ENCODE measurements at places on chromosomes 3 and 15.

GRCh38 chr15:42332331-42332730 lies 27.0 kb upstream of the CAPN3 start:
- DNase-seq, result no peak

DNA sequence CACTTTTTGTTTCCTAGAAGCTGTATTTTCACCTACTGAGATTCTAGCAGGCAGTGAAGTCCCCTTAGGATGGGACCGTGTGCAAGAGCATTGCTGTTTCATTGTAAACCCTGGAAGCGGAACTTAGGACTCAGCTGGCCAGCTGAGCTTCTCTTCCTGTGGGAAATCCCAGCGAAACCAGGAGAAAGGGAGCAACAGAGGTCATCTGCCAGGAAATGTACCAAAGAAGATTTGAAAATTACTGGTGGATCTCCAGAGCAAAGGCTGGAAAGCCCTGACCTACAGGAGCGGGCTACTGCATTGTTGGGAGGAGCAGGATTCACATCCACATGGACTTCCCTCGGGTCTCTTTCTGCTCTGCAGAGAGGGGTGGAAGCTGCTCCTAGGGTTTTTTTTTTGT lies 7.6 kb upstream of the ADPRH start:
- DNase-seq, result no peak

DNA sequence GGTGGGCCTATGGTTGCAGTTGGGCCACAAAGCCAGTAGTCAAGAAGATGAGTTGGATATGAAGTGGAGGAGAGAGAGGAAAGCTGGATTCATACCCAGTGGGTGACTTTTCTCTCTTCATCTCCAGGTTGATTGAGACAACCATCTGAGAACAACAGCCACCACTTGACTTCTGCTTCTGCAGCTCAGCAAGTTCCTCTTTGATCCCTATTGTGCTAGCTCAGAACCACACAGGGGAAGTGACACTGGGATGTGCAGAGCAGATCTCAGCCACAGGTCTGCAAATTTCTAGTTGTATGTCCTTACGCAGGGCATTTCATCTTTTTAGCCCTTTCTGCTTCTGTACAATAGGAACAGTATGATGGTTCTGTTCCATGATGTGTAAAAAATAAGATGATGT lies 459.2 kb upstream of the ARRDC4 start:
- DNase-seq, result no peak

DNA sequence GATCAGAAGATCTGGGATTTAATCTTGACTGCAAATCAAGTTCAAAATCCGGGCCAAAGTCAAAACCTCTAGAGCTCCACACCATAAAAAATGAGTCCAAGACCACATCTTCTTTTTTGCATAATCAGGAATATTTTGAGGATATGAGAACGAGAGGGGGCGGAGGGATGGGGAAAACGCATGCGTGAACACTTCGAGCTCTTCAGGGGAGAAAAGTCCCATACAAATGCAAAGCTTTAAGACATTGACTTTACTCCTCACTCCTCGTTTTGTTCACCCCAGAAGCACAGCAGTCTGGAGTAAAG lies 68.2 kb downstream of the SUMF1 start:
- DNase-seq, result no peak

Data from stimulated activated CD4-positive, alpha-beta T cell treated with anti-CD3 and anti-CD28 coated beads, Interleukin-4, amount 100 ng/mL, for 4 hours (primary cell).